ENCODE measurements at places on chromosomes 6 and 20. TPM values are rescaled to one million over a fixed set of nuclear protein-coding genes. Genes with fewer than 3 reads are reported as not detected.

DNA sequence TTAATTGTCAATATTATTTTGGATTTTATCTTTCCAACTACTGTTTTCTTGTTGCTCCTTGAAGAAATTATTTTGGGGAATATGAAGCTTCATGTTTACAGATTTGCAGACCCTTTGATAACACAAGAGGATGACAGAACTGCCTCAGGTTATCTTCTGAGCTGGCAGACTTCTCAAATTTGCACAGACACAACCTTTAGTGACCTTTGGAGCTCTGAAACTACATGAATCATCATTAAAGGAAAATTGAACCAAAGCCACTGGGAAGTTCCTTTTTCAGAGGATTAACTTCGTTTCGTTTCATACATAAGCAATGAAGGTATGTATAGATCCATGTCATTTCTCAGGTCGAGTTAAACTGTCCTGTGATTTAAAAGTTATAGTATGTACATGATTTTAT is 85.9 kb downstream of the FBXO5 start:
- no peak for DNase-seq

Gene STXBP5
- 26.2 TPM for total RNA-seq

DNA sequence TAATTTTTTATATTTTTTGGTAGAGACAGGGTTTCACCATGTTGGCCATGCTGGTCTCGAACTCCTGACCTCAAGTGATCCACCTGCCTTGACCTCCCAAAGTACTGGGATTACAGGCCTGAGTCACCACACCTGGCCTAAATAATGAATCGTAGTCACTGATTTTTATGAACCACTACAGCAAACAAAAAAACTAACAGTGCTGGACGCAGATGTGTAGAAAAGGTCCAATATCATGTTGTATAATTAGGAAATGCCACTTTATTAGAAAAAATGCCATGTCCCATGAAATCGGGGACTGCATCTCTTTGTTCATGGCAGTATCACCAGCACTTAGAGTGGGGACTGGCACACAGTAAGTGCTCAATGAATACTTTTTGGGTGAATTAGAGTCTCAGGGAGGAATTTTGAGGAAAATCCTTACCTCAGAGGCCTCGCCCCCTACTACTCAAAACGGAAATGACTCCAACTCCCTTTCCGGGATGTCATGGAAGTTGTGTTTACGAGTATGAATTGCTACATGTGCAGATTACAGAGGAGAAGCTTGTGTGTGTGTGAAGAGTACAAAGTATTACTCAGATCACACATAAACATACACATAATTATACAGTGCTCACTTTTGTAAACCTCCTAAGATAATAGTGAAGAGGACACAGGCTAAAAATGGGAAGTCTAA is 43.6 kb upstream of the FAM50B start:
- no peak for DNase-seq

Gene CCN2
- 176 TPM for total RNA-seq

DNA sequence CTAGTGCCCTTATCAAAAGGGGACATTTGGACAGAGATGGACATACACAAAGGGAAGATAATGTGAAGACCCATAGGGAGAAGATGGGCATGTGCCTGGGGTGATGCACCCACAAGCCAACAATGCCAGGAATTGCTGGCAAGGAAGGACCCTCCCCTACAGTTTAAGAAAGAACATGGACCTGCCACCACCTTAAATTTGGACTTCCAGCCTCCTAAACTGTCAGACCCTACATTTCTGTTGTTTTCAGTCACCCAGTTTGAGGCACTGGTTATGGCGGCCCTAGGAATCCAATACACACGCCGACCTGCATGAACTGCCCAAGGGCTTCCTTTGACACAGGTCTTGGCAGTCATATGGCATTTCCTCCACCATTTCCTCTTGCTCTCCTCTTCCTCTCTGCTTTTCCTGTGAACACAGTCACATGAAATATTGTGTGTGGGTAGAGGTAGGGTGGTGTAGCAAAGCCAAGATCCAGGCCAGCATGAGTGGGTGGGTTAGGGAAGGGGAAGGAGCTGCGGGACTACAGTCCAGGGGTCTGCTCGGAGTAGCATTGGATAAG is 115.6 kb downstream of the ZDHHC14 start:
- no peak for DNase-seq

GRCh38 chr6:33312361-33313104 is 1.3 kb downstream of the TAPBP start:
- DNase-seq = no peak

Gene AK9
- 13.8 TPM for total RNA-seq

GRCh38 chr6:137722749-137723272 is 144.2 kb upstream of the TNFAIP3 start:
- DNase-seq = no peak

Gene SYNDIG1
- total RNA-seq = 17.9 TPM

GRCh38 chr20:51360451-51361201 is 181.9 kb downstream of the NFATC2 start:
- DNase-seq = no peak

DNA sequence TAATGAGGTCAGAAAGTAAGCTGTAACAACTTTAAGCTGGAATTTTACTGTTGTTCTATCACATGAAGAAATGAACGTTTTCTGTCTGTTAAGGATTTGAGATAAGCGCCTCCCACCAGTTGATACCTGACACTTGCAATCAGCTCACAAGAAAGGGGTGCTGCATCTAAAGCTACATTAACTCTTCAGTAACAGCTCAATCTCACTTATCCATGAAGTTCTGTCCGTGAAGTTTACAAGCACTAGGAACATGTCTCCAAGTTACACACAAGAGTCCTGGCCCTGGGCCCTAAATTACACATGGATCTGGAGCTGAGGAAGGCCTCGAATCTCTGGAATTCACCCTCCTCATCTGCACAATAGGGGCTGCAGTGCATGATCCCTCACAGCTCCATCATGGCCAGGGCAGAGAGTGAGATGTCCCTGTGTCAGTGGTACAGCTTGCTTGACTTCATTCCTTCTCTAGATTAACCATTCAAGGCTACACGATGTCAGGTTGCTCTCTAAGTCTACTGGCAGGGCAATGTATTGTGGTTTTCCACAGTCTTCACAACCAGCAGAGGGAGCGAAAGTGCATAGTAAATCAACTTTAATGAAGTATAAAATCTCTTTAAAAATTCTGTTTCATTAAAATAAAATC is 182.4 kb upstream of the MCHR2 start:
- DNase-seq = no peak

Gene POU3F2
- total RNA-seq = 9.2 TPM

All from sciatic nerve (tissue), 2 donors.